Fibroblast of pulmonary artery (primary cell): ENCODE measurements at places on chromosomes 12 and 14.
A peak's percentile ranks its signal among the peaks of the same experiment; 100 is the strongest.

DNA sequence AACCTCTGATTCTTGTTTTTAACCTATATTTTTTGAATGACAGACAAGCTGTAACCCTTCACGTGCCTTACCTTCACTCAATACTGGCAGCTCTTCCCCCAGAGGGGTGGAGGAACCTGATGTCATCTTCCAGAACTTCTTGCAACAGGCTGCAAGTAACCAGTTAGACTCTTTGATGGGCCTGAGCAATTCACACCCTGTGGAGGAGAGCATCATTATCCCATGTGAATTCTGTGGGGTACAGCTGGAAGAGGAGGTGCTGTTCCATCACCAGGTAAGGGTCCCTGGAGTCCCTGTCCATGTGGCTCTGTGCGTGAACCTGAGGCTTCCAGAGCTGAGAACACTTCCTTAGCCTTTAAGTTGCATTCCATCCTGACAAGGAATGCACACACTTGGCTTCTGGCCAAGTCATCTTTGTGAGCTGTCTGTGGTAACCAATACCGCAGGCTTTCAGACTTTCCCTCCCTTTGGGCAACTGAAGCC lies 22.7 kb downstream of the TRAFD1 start:
- DNase-seq = peak; percentile 82

DNA sequence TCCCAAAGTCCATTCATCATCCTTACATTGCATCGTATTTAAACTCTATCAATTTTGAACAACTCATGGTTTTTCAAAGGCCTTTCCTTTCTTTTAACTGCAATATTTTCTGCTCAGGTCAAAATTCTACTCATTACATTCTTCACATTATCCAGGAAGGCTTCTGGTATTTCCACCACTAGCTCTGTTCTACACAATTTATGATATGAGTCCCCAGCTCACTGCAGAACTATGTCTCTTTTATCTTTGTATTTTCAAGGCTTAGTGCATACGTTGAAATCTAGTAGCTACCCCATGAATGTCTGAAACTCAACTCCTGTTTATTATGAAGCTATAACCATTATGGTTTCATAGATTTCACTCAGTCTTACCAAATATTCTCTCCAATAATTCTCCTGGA lies 282.9 kb downstream of the DUSP6 start:
- peak; percentile 32 for DNase-seq

GRCh38 chr12:77433799-77434198 lies 368.4 kb upstream of the E2F7 start:
- no peak for DNase-seq

- DNase-seq = no peak
Observed at GRCh38 chr14:56794088-56794556, 16.2 kb downstream of the OTX2 start.

DNA sequence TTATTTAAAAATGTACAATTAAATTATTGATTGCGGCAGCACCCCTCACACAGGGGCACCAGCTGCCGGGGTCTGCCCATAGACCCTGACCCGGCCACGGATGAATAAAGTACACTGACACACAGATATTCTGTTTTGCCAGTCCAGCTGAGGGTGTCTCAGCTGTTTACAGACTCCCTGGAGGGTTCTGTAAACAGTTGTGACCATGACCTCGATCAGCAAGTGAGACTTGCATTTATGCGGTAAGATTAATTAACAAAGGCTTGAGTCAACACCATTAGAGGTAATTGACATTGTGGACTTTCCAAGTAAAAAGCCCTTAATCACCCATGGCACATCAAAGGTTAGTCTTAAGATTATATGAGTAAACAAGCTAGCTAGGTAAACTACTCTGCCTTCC lies 94.3 kb downstream of the FUT8 start:
- no peak for DNase-seq
